ENCODE measurements at places on chromosomes 11 and 22. TPM values are rescaled to one million over a fixed set of nuclear protein-coding genes. Genes with fewer than 3 reads are reported as not detected.

Gene SUSD2
- 1.00 TPM for total RNA-seq

Gene ACR
- total RNA-seq: 0.45 TPM

Gene OR52A1
- total RNA-seq: not detected

Gene ALX4
- not detected for total RNA-seq

Gene HDHD5
- 31.5 TPM for total RNA-seq

- no peaks in the 10 kb centered on the region for H3K4me1 ChIP-seq
- no peak overlapping the region for H3K4me3 ChIP-seq
- no peak for DNase-seq
- H3K27ac ChIP-seq: no peak overlapping the region
- H3K36me3 ChIP-seq: no peaks in the 10 kb centered on the region
Measured at GRCh38 chr11:42770444-42771065, 541.2 kb upstream of the API5 start.

DNA sequence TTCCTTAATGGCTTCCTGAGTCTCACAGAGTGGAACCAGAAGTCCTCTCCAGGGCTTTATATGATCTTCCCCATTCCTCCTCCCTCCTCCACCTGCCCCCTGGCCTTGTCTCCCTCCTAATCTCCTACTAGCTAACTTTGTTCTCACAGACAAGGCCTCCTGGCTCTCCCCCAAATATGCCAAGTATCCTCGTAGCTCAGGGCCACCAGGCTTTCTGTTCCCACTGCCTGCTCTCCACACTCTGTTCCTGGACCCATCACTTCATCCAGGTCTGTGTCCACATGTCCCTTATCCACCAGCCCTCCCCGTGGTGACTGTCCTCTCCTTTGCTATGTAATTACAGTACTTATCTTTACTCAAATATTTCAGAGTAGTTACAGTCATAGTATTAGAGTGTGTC is 23.2 kb upstream of the LMO1 start:
- no peaks in the 10 kb centered on the region for H3K36me3 ChIP-seq
- no peak overlapping the region for H3K27ac ChIP-seq
- DNase-seq: no peak
- no peaks in the 10 kb centered on the region for H3K4me1 ChIP-seq
- H3K4me3 ChIP-seq: no peak overlapping the region
- peaks cover 4% of the 10 kb centered on the region for H3K27me3 ChIP-seq

- H3K4me3 ChIP-seq: no peak overlapping the region
- H3K27me3 ChIP-seq: no peaks in the 10 kb centered on the region
- peaks cover 2% of the 10 kb centered on the region for H3K36me3 ChIP-seq
- H3K27ac ChIP-seq: no peak overlapping the region
- DNase-seq: no peak
Measured at GRCh38 chr11:68878022-68878421, 25.6 kb downstream of the MRPL21 start.

DNA sequence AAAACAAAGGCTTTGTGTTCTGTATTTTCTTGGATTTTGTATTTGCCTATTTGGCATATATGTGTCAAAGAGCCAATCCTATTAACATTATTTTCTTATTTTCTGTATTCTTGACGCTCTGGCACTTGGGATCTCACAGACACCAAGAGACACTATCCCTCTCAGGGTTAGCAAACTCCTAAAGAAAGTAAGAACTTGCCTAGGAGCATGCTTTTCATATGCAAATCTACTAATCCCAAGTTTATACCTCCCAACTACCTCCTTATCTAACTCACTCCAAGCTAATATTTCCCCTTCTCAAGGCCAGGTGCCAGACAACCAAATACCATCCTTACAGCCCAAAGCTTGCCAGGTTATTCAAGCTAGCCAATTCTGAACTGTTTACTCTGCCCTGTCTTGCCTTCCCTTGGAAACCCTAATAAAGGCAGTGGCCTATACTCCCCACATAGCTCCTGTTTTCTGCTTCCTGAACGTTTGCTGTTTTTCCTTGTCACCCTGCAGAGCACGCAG is 455.4 kb upstream of the ANO3 start:
- H3K4me1 ChIP-seq: no peaks in the 10 kb centered on the region
- H3K27me3 ChIP-seq: peaks cover 3% of the 10 kb centered on the region
- no peaks in the 10 kb centered on the region for H3K36me3 ChIP-seq

DNA sequence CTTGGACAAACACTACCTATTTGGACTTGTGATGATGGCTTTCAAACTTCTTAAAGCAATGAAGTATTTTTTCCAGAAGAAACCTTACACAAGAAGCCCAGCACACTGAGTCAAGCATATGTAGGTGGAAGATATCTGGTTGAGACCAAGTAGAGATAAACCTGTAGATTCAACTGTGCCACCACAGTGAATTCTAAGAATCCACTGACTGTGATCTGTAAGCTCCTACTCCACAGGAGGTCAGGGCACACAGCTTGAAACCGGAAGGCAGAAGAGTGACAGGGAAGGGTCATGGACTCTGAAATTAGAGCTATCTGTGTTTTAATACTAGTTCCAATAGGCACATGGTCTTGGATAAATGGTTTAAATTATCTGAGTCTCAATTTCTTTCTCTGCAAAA is 404.5 kb downstream of the ETS1 start:
- DNase-seq: no peak
- H3K36me3 ChIP-seq: peaks cover 3% of the 10 kb centered on the region
- peaks cover 33% of the 10 kb centered on the region for H3K4me1 ChIP-seq
- no peaks in the 10 kb centered on the region for H3K27me3 ChIP-seq
- no peak overlapping the region for H3K4me3 ChIP-seq
- H3K27ac ChIP-seq: no peak overlapping the region

DNA sequence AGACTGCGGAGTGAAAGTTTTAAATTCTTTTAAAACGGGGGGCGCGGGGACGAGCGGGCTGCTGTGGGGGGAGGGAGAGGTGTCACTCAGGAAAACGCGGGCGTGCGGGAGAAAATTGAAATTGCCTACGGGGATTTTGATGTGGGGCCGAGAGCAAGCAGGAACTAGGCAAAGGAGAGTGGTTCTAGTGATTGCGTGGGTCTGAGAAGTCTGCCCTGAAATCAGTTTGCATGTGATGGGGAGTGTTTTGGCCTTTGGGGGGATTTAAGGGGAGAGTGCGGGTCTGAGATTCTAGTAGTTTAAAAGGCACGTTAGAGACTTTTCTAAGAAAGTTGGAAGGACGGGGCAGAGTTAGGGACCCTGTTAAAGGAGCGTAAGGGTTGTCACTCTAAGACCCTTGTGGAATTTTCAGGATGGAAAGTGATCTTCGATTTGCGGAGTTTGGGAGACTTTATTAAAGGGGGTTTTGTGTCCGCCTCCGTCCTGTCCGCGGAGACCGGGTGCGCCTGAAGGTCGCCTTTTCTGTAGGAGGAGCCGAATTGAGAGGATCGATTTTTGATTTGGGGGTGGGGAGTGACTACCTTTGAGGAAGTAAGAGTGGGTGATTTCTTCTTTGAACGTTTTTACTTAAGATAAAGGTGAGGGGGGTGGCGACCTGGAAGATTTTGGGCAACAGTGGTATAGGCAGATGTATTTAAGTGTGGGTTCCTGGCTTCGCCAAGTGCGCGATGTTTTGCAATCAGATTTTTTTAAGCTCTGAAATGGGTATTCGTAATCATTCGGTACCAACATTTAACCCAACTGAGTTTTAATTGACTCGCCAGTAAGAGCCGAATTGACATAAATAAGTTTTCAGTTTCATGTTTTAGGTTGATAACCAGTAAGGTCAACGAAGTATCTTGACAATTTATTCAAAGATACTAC is 1.1 kb downstream of the EED start:
- H3K4me1 ChIP-seq: peaks cover 32% of the 10 kb centered on the region
- H3K4me3 ChIP-seq: no peak overlapping the region
- no peaks in the 10 kb centered on the region for H3K36me3 ChIP-seq
- no peak for DNase-seq
- peaks cover 6% of the 10 kb centered on the region for H3K27me3 ChIP-seq

DNA sequence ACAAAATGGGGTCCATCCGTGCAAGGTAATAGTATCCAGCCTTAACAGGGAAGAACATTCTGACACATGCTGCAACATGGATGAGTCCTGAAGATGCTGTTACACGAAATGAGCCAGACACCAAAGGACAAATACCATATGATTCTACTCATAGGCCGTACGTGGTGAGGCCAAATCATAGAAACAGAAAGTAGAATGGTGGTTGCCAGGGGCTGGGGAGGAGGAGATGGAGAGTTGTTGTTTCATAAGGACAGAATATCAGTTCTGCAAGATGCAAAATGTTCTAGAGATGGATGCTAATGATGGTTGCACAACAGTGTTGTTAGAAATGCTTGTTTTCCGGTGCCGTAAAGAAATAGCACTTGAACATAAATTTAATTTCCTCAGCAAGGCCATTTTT is 2.6 kb downstream of the TBX10 start:
- no peaks in the 10 kb centered on the region for H3K4me1 ChIP-seq
- peaks cover 9% of the 10 kb centered on the region for H3K27me3 ChIP-seq
- DNase-seq: no peak
- H3K4me3 ChIP-seq: no peak overlapping the region

GRCh38 chr22:16933291-16934282 is 74.4 kb downstream of the GAB4 start:
- DNase-seq: no peak
- H3K4me3 ChIP-seq: no peak overlapping the region
- peaks cover 6% of the 10 kb centered on the region for H3K27me3 ChIP-seq
- H3K27ac ChIP-seq: no peak overlapping the region
- H3K4me1 ChIP-seq: no peaks in the 10 kb centered on the region
- H3K36me3 ChIP-seq: no peaks in the 10 kb centered on the region

- H3K36me3 ChIP-seq: no peaks in the 10 kb centered on the region
- DNase-seq: no peak
- peaks cover 13% of the 10 kb centered on the region for H3K27me3 ChIP-seq
- no peak overlapping the region for H3K4me3 ChIP-seq
- H3K27ac ChIP-seq: no peak overlapping the region
Measured at GRCh38 chr22:22219140-22219996, 25.2 kb upstream of the VPREB1 start.

- no peak overlapping the region for H3K4me3 ChIP-seq
- DNase-seq: no peak
- no peaks in the 10 kb centered on the region for H3K36me3 ChIP-seq
- H3K27me3 ChIP-seq: peaks cover 5% of the 10 kb centered on the region
Measured at GRCh38 chr22:44848296-44848741, 95.9 kb downstream of the ARHGAP8 start.

DNA sequence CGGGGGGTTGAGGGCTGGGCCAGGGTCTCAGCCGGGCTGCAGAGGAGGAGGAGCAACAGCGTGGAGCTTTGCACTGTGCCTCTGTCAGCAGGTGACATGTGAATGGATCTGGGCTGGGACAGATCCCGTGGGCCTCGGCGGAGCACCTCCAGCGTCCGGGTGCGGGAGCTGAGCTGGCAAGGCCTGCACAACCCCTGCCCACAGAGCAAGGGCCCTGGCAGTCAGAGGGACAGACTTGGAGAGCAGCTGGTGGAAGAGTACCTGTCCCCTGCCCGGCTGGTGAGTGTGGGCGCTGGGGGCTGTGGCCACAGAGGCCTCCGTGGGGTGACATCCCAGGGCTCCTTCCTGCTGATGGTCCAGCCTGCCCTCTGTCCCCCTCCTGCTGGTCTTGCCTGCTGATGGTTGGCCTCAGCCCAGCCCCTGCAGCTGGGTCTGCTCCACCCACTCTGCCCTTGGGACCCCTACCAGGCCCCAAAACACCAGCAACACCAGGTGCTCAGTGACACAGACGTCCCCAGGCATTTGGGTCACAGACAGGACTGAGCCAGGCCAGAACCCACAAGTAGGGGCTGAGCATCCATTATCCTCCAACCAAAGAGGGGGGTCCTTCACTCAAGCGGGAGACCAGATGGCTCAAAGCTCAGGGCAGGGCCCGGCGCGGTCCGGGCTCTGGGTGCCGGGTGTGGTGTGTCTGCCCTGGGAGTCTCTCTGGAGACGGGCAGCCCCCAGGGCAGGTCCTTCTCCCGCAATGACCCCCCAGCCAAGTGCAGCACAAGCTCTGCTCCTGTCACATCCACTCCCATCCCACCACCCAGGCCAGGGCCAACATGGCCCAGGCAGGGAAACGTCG is 3.5 kb downstream of the LRRC56 start:
- H3K27ac ChIP-seq: no peak overlapping the region
- H3K36me3 ChIP-seq: peaks cover 1% of the 10 kb centered on the region
- no peak for DNase-seq
- H3K27me3 ChIP-seq: no peaks in the 10 kb centered on the region

DNA sequence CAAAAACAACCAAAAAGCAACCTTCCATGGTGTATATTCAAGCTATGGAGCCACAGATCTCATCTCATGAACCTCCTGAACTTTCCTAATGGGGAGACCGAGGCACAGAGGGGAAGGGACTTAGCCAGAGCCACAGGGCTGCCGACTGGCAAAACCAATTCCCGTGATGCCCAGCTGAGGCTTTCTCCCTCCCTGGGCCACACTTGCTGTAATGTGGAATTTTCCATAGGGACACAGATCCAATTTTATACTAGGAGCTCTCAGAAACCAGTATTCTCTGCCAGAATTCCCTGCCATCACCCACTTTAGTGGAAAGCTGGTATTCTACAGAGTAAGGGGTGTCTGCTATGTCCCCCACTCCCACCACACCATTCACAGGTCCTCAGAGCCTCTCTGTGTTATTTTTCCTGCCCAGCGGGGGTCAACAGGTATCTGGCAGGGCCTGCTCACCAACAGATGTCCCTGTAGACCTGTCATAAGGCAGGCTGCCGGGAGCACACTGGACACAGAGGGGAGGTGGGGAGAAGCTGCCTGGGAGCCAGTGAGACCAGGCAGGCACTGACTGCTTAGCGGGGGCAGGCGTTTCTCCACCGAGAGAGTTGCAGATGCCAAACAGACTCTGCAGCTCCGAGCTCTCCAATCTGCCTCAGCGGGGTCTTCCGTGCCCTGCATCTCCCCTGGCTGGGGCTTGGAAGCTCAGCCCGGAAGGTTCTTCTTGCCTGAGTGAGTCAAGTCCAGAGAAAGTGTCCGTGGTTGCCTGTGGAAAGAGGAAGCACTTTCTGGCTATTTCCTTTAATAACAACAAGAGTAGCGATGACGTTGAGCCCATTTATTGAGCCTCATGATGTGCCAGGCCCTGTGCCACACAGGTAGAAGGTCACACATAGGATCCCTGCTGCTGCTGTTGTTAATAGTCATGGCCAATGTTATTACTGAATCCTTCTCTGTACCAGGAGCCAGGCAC is 26.3 kb downstream of the RPS6KA4 start:
- no peak for DNase-seq
- peaks cover 18% of the 10 kb centered on the region for H3K27me3 ChIP-seq
- no peaks in the 10 kb centered on the region for H3K4me1 ChIP-seq
- no peaks in the 10 kb centered on the region for H3K36me3 ChIP-seq
- H3K4me3 ChIP-seq: no peak overlapping the region

GRCh38 chr11:1817511-1817910 is 17.3 kb upstream of the SYT8 start:
- H3K27ac ChIP-seq: no peak overlapping the region
- H3K36me3 ChIP-seq: peaks cover 3% of the 10 kb centered on the region
- no peaks in the 10 kb centered on the region for H3K27me3 ChIP-seq
- peaks cover 52% of the 10 kb centered on the region for H3K4me1 ChIP-seq
- DNase-seq: no peak

GRCh38 chr11:124467381-124467927 is 22.0 kb upstream of the OR8B8 start:
- H3K36me3 ChIP-seq: no peaks in the 10 kb centered on the region
- H3K27ac ChIP-seq: no peak overlapping the region
- no peak for DNase-seq

GRCh38 chr11:59141673-59142460 is 789 bp upstream of the FAM111A start:
- no peaks in the 10 kb centered on the region for H3K27me3 ChIP-seq
- peaks cover 39% of the 10 kb centered on the region for H3K4me1 ChIP-seq
- H3K4me3 ChIP-seq: peak overlapping the region; percentile 93

All from chondrocyte (in vitro differentiated cells).